ENCODE measurements at places on chromosomes 5 and 9.

DNA sequence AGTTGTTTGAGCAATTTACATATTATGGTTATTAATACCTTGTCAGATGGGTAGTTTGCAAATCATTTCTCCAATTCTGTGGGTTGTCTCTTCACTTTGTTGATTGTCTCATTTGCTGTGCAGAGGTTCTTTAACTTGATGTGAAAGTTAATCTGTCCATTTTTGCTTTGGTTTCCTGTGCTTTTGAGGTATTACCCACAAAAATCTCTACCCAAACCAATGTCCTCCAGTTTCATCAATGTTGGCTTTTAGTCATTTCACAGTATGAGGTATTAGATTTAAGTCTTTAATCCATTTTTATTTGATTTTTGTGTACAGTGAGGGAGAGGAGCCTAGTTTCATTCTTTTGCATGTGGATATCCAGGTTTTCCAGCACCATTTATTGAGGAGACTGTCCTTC lies 82.4 kb downstream of the MRPS30 start:
- no peak for DNase-seq

DNA sequence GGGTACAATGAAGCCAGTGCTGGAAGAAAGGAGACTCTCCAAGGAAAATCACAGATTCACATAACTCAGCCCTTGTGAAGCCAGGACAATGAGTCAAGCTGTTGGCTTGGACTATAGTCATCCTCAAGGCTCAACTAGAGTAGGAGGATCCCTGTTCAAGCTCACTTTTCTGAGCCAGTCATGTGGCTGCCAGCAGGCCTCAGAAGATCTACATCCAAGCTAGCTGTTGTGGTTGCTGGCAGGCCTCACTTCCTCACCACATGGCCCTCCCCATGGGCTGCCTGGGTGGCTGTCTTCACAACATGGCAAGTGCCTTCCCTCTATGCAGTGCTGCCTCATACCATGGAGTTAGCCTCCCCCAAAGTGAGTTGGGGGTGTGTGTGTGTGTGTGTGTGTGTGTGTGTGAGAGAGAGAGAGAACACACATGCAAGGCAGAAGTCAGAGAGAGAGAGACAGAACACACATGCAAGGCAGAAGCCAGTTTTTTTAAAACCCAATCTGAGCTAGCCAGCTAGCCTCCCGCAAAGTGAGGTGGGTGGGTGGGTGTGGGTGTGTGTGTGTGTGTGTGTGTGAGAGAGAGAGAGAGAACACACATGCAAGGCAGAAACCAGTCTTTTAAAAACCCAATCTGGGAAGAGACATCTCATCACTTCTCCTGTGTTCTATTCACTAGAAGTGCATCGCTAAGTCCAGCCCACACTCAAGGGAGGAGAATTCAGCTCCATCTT lies 17.1 kb downstream of the SCAI start:
- DNase-seq = peak; percentile 71

DNA sequence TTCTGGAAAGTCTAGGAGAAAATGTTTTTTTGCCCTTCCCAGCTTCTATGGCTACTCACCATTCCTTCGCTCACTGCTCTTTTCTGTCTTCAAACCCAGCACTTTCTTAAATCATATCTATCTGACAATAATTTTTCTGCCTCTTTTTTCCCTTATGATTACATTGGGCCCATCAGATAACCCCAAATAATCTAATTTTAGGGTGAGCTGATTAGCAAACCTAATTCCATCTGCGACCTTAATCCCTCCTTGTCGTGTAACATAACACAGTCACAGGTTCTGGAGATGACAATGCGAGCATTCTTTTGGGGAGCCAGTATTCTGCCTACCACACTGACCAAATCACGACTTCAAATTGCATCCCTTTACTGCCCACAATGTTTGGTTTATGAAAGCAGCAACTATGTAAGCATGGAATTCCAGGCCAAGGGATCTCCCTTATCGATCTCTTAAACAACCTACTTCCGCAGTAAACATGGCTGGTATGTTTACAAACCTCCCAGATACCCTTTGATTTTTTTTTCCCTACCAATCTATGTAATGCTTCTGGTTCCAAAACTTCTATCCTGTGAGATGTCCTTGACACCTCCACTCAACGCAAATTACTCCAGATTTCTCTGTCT lies 2122.2 kb downstream of the MAT2B start:
- DNase-seq = no peak

- no peak for DNase-seq
Measured at GRCh38 chr5:37930350-37930749, 90.5 kb upstream of the GDNF start.

DNA sequence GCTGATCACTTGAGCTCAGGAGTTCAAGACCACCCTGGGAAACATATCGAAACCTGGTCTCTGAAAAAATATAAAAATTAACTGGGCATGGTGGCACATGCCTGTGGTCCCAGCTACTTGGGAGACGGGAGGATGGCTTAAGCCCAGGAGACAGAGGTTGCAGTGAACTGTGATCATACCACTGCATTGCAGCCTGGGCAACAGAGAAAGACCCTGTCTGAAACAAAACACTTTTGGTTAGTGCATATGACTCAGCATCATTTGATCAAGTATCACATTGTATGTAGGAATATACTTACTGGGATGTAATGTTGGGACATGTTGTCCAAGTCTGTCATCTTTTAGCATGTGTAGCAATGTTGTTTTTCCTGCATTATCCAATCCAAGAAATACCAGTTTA lies 12.0 kb downstream of the SAR1B start:
- DNase-seq = no peak

DNA sequence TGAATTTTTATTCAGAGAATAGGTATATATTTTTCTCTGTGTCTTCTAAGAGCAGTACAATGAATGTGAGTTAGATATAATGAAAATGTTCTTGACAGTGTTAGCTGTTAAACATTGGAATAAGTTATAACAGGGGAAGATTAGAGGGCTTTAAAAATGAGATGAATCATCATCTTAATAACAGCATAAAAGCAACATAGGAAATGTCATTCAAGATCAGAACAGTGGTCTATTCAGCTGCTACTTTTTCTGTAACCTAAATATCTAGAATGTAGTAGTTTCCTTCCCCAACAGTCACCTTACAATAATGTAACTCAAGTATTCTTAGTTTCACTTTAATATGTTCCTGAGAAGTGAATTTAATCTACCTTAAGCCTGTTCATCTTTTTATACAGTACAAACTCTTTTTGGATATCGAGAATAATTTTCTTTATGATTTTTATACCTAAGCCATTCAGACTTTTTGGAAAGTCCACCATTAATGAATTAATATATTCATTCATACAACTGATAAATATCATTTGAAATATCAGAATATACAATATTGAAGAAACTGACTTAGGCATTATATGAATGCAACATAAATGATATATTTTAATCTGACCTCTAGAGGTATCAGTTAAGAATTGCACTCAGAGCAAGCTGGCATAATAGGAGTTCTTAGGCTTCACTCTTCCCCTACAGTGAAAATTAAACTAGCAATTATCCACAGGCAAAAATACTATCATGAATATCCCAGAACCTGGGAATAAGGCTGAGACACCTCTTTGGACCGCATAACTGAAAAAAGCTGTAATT lies 66.1 kb upstream of the EDIL3 start:
- DNase-seq = no peak

GRCh38 chr5:175285261-175285660 lies 158.7 kb downstream of the DRD1 start:
- no peak for DNase-seq

Measured in stimulated activated CD8-positive, alpha-beta memory T cell treated with anti-CD3 and anti-CD28 coated beads, Interleukin-15, amount 100 ng/mL, for 48 hours (primary cell).